ENCODE measurements at places on chromosomes 7 and 10.

DNA sequence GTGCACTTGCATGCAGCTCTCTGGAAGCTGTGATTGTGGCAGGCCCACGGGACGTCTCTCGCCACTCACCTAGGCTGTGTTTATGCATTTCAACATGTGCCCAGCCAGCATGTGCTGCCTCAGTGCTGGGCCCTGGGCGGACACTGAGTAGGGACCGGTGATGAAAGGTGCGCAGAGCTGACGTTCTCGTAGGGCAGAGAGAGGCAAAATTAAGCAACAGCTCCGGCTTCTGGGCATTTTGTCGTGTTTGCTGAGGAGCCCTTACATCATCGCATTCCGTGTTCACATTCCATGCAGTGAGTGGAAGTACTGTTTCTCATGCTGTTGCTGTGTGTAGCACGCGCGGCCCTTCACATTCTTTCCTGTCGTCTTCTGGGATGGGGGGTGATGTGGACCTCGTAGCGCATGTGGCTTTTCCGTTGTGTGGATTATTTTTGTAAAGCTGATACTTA, 50.5 kb downstream of the PRF1 start:
- DNase-seq, result peak; percentile 95

- DNase-seq, result peak; percentile 94
Observed at GRCh38 chr7:80781561-80781979, 137.3 kb downstream of the SEMA3C start.

DNA sequence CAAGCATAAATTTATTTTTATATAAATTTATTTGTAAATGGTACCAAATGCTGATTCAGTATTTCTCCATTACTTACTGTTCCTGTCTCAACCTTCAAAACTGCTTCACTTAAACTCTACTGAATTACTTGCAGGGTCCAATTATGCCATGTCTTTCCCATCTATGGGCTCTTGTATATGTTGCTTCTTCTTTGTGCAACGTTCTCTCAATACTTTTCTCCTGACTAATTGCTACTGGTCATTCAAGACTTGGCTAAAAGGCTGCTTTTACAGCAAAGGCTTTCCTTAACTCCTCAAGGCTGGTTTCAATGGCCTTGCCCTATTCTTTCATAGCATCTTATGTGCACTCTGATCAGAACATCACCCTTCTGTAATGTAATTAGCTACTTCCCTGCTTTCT, 67.9 kb downstream of the RNLS start:
- no peak for DNase-seq

- no peak for DNase-seq
Observed at GRCh38 chr7:4663239-4664018, 18.7 kb upstream of the FOXK1 start.

DNA sequence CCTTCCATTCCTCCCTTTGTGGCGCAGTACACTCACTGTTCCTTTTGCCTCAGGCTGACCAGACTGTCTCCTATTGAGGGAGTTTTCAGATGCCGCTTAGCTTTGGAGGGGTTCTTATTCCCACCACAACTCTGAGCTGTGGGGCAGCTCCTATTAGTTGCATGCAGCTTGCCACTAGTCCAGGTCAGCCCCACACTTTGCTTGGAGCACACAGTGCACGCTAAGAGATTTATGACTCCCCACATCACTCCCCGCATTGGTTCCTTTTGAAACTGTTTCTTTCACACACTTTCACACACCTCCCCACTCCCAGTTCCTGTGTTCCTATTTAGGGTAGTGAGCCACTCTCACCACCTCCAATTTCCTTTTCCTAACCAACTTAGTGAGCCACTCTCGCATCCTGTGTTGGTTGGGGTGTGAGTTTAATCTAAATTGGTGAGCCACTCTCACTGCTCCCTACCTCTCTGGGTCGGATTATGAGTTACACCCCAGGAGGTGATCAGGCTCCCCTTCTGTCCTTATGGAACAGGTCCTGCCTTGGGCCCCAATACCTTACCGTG, 10.4 kb upstream of the ZNF485 start:
- DNase-seq, result peak; percentile 11

GRCh38 chr7:1027242-1028043, 16.9 kb upstream of the GPR146 start:
- peak; percentile 36 for DNase-seq

GRCh38 chr10:70586348-70586930, 16.1 kb downstream of the PRF1 start:
- no peak for DNase-seq

GRCh38 chr10:79404231-79404609, 41.2 kb downstream of the ZCCHC24 start:
- peak; percentile 61 for DNase-seq

DNA sequence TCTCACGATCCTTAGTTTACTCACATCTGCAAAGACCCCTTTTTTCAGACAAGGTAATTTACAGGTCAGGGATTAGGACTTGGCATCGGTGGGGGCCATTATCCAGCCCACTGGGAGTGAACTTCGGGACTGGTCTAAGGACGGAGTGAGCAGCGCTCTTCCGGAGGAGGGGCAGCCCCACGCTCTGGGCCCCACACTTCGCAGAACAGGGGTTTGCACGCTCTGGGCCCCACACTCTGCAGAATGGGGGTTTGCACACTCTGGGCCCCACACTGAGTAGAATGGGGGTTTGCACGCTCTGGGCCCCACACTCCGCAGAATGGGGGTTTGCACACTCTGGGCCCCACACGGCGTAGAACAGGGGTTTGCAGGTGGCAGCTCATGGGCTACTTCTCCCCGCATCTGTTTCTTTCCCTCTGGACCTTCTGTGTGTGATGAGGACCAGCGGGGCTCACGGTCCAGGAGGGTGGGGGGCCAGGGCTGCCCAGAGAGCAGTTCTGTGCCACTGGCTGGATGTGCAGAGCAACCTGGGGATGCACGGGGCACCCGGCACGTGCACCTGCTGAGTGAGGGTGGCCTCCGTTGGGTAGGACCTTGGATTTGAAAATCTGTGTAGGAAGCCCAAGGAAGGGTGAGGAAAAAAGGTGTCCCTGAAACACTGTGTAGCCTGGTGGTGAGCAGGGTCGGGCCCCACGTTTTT, 134.8 kb downstream of the WDR37 start:
- no peak for DNase-seq

DNA sequence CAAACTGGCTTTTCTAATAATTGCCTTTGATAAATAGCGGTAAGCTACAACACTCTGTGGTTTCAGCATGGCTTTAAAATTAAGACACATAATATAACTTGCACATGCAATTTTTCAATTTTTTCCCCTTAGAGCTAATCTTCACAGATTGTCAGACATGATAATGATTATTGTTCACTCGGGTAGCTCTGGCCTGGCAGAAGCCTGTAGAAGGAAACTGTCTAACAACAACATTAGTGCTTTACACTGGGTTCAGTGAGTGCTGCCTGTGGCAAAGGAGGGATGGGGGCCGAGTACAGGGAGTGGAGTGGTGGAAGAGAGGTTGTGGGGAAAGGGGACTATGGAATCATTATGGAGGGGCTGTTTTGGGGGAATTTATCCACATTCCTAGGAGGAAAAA, 67.2 kb upstream of the AUTS2 start:
- DNase-seq, result no peak

GRCh38 chr7:38907066-38907465, 1.9 kb downstream of the VPS41 start:
- no peak for DNase-seq
